ENCODE measurements at places on chromosomes 4 and X.

DNA sequence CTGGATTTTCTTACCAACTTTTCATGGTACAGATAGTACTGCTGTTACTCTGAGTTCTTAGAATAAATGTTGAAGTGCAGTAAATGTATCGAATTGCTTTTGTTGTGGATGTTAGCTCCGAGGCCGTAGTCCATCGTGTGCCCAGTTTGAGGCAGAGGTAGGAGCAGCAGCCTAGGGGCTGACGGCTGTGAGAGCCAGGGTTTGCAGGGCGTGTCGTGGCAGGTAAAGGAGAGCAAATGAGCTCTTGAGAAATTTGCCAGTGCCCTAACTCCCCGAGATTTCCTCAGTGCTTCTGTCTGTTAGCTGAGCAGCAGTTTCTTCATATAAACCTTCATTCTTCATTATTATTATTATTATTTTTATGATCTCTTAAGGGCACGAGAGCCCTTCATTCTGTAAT lies 21.6 kb downstream of the PRIMPOL start:
- DNase-seq = no peak

GRCh38 chrX:15254852-15255251 lies 15.0 kb downstream of the ASB9 start:
- no peak for DNase-seq

DNA sequence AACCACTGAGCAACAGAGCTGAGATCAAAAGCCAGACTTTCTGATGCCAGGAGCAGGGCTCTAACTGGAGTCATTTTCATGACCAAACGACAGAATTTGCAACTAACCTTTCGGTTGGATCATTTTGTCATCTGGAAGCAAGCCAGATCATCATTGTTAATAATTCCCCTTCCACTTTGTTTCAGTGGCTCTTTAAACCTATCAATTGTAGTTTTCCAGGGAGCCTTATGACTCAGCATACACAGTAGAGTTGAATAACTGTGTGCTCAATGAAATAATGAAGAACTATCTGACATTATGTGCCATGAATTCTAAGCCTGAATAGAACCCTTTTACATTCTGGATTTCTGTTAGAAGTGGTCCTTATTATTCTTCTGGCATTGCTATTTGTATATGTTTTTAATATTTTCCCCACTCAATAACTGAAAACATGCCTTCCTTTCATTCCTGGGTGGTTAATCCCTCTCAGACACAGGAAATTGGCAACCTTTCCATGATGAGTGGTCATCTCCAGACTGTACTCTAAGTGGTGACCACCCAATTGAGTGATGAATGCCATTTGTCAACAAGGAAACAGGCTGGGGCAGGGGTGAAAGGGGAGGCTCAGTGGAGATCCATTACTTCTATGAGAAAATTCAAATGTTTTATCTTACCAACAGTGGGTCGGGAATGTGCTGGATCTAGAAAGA lies 431.8 kb downstream of the BCOR start:
- DNase-seq = peak; percentile 71

- no peak for DNase-seq
Observed at GRCh38 chr4:169802873-169803272, 45.1 kb upstream of the HPF1 start.

DNA sequence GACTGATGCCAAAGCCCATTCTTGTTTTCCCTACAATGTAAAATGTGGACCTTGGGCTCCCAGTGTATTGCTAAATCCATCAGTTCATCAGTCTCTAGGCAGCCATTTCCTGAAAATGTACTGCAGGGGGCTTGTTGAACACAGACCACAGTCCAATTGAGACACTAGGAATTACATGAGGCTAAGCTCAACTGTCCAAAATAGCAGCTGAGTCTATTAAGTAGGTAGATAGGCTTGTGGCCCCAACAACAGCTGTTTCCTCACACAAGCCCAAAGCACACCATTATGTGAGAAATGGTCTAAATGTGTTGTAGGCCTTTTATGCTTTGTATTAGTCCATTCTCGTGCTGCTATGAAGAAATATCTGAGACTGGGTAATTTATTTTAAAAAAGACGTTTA lies 60.0 kb upstream of the PAK3 start:
- no peak for DNase-seq

GRCh38 chr4:83234902-83235644 lies 49.5 kb downstream of the COQ2 start:
- DNase-seq = no peak

GRCh38 chr4:106951891-106952290 lies 84.2 kb downstream of the DKK2 start:
- DNase-seq = no peak

- no peak for DNase-seq
Observed at GRCh38 chrX:134933248-134933647, 57.5 kb upstream of the SMIM10 start.

DNA sequence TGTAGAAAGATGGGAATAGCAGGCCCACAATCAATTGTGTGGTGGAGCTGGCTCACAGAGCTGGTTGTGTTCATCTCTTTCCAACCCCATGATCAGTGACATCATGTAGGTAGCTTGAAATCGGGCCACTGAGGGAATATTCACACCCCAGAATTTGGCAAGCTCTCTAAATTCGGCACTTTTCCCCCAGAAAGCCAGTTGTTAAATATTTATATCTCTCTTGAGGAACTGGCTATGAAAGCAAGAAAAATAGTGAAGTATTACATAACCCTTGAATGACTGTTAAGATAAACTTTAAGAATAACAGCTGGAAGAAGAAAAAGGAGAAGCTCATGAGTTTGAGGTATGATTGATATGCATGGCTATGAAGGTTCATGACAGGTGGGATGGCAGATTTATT lies 38.9 kb downstream of the GPRIN3 start:
- no peak for DNase-seq

GRCh38 chr4:80215449-80216052 lies 18.2 kb downstream of the PRDM8 start:
- peak; percentile 48 for DNase-seq

GRCh38 chr4:38577462-38577861 lies 86.5 kb upstream of the KLF3 start:
- no peak for DNase-seq

GRCh38 chr4:147594578-147594977 lies 22.6 kb upstream of the TMEM184C start:
- no peak for DNase-seq

GRCh38 chr4:107906458-107907100 lies 24.8 kb upstream of the CYP2U1 start:
- no peak for DNase-seq

GRCh38 chr4:142402900-142403299 lies 443.2 kb downstream of the INPP4B start:
- peak; percentile 30 for DNase-seq

- DNase-seq = no peak
Observed at GRCh38 chrX:47585273-47585672, 3.0 kb downstream of the TIMP1 start.

- DNase-seq = no peak
Observed at GRCh38 chrX:71679575-71680207, 12.3 kb downstream of the LOC101059915 start.

- DNase-seq = no peak
Observed at GRCh38 chrX:5991393-5991792, 237.3 kb downstream of the NLGN4X start.

DNA sequence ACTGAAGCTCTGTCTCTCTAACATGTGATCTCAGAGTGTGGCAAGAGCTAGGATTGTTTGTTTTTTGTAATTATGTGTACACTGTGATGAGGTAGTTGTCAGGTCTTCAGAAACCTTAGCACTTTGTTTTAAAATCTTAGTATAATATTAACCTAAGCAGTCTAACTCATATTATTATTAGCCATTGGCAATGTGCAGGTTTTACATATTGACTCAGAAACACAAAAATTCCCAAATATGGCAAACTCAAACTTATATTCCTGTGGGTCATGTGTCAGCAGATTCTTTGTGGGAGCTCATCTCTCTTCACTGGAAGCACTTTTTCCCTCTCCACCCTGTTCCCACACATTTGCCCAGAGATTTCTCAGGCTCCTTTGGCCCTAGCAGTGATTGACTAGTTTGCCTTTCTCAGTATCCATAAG lies 8.2 kb upstream of the PWWP3B start:
- no peak for DNase-seq

DNA sequence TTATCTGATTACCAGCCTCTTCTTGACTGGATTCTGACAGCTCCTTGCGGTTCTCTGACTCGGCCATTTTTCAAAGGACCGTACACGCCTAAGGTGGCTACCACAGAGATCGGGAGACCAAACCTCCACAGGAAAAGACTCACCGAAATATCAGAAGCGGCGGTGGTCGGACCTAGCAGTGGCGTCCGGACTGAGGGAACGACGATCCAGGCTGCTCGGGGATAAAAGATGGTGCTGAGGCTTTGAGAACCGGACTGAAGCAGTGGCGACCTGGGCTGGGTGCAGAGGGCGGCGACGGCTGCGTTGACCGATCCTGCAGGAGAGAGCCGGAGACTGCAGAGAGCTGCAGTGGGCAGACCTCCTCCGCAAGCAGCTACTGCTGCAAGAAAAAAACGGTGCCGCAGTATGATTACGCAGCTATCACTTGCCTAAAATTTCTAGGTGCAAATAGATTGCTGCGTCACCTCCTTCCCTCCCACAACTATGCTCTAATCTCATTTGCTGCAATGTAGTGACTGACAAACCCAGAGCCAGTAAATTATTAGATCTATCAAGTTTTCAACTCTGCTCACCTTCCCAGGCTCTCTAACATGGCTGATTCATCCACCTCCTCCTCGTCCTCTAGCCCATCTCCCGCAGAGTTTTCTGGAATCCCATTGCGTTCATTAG lies at the start of gene NAP1L2:
Gene NAP1L2, minus strand, starts transcription at position 426 of the 669 bp plus-strand sequence. Its CDS starts 359 bp downstream, at position 67.
- peak; percentile 11 for DNase-seq

- no peak for DNase-seq
Observed at GRCh38 chr4:47733302-47734175, 104.3 kb downstream of the CORIN start.

DNA sequence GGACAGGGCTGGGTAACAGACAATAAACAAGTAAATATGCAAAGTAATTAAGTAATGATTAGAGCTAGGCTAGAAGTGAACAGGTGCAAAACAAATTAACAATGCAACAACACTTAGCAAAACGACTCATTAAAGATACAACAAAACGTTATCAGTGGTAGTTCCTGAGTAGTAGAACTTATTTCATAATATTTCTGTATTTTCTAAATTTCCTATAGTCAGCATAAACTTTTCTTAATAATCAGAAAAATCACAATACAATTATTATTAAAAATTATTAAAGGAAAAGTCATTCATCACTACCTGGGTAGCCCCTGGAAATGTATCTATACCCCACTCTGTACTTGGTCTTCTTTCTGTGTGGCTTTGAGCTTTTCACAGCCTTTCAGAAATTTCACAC lies 166.6 kb downstream of the GBA3 start:
- DNase-seq = no peak

Data from fibroblast of skin of right biceps (primary cell).